ENCODE measurements at places on chromosomes 2 and 18. TPM values are rescaled to one million over a fixed set of nuclear protein-coding genes. Genes with fewer than 3 reads are reported as not detected.

TDRD15 gene
- total RNA-seq, result not detected

ACTG2 gene
- 191 TPM for total RNA-seq

CNDP1 gene
- total RNA-seq, result not detected

PTH2R gene
- not detected for total RNA-seq

DNA sequence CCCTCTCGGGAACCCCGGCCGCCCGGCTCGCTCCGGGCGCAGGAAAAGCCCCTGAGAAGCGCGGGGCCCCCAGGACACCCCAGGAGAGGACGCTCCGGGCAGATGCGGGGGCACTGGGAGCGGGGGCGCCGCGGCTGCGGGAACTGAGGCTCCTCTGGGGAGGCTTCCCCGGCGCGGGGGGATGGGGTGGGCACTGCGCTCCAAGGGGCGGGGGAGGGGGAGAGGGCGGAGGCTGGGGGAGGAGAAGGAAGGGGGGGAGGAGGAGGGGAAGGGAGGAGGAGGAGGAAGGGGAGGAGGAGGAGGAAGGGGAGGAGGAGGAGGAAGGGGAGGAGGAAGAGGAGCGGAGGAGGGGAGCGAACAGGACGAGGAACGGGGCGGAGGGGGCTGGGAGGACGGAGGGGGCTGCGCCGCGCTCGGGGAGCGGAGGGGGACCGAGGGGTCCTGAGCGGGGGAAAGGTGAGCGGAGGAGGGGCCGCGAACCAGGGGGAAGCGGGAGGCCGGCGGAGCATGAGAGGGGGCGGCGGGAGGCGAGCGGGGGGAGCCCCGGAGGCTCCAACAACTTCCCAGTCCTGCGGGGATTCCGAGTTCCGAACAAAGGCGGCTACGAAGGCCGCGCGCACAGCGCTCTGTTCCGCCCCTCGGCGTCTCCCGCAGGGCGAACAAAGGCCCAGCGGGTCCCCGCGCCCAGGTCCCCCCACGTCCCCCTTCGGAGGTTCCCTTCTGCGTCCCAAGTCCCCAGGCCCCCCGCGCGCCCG, 742 bp downstream of the PXDN start:
- H3K27ac ChIP-seq, result peak overlapping the region; percentile 98
- peak; percentile 83 for DNase-seq
- peaks cover 45% of the 10 kb centered on the region for H3K4me1 ChIP-seq
- peak overlapping the region; percentile 96 for H3K4me3 ChIP-seq
- H3K27me3 ChIP-seq, result no peaks in the 10 kb centered on the region

GRCh38 chr2:223723954-223724411, 113.4 kb downstream of the AP1S3 start:
- peak overlapping the region; percentile 76 for H3K4me3 ChIP-seq
- H3K36me3 ChIP-seq, result peaks cover 3% of the 10 kb centered on the region
- peaks cover 46% of the 10 kb centered on the region for H3K4me1 ChIP-seq
- H3K27me3 ChIP-seq, result no peaks in the 10 kb centered on the region
- no peak for DNase-seq
- peak overlapping the region; percentile 95 for H3K27ac ChIP-seq

DNA sequence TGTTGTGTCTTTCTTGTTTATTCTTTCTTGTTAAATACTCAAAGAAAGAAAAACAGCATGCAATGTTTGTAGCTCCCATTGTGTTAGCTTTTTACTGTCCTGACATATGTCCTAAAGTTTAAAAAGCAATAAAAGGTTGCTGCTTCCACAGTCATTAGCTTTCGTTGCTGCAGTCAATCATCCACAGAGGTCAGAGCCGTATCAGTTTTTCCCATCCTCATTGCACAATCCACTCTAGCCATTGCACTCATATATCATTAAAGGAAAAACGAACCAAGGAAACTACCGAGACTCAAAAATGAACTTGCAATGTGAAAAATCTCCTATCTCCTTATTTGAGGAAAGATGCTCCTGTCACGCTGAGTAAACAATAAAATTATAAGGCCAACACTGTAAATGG, 954.1 kb downstream of the DPP10 start:
- no peaks in the 10 kb centered on the region for H3K4me1 ChIP-seq
- H3K27ac ChIP-seq, result no peak overlapping the region
- no peaks in the 10 kb centered on the region for H3K27me3 ChIP-seq
- DNase-seq, result no peak
- H3K36me3 ChIP-seq, result no peaks in the 10 kb centered on the region
- no peak overlapping the region for H3K4me3 ChIP-seq

DNA sequence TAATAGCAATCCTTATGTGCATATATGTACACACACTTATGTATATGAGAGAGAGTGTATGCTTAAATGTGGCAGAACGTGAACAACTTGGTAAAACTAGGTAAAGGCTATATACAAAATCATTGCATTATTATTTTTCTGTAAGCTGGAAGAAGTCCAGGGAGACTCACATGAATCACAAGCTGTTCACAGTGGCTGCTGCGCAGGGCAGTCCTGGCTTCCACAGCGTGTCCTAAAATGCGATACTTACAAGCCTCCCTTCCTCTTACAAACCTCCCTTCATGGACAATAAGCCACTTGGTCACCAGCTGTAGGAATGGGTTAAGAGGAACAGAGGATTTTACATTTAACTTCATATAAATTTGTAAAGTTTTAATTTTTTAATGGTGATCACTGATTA, 114.9 kb upstream of the AGAP1 start:
- no peak overlapping the region for H3K27ac ChIP-seq
- H3K4me3 ChIP-seq, result no peak overlapping the region
- no peak for DNase-seq

DNA sequence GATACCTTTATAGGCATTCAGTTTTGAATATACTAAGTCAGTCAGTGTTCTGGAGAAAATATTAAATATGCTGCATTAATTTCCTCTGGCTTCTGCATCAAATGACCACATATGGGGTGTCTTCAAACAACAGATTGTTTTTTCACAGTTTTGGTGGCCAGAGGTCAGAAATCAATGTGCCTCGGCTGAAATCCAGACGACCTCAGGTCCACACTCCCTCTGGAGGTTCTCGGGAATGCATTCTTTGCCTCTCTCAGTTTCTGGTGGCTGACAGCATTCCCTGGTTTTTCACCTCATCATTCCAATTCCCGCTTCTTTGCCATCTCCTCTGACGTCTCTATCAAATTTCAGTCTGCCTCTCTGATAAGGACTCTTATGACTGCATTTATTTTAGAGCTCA, 142.3 kb downstream of the ZNF407 start:
- DNase-seq, result no peak
- H3K27ac ChIP-seq, result no peak overlapping the region
- no peaks in the 10 kb centered on the region for H3K27me3 ChIP-seq
- H3K4me3 ChIP-seq, result no peak overlapping the region
- peaks cover 5% of the 10 kb centered on the region for H3K4me1 ChIP-seq
